Posterior cingulate gyrus (tissue), 11 donors: ENCODE measurements at places on chromosomes 6 and 20.

DNA sequence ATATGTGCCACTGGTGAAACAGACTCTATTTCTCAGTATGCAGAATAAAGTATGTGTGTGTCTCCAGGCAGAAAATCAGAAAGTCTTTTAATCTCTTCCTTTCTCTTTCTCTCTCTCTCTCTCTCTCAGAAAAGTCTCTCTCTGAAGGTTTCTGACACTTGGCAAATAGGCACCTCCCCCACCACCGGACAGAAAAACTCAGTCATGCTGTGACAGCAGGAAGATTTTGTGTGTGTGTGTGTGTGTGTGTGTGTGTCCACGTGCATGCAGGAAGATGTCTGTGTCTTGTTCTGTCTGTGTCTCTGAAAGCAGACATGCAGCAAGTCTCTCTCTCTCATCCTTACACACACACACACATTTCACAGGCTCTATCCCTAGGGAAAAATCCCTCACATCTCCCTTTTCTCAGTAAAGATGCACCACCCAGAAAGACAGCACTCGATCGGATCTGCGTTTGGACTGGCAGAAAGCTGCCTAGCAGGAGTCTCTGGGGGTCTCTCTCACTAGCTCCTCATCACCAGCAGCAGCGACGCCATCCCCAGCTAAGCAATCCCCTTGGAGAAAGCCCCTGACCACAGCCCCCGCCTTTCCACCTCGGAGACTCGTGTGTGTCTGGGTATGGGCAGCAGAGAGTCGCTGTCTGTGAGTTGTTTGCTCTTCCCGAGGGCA lies 98.3 kb downstream of the EDN3 start:
- DNase-seq = no peak

- DNase-seq = peak; percentile 69
Observed at GRCh38 chr6:125858427-125859320, 67.9 kb downstream of the NCOA7 start.

DNA sequence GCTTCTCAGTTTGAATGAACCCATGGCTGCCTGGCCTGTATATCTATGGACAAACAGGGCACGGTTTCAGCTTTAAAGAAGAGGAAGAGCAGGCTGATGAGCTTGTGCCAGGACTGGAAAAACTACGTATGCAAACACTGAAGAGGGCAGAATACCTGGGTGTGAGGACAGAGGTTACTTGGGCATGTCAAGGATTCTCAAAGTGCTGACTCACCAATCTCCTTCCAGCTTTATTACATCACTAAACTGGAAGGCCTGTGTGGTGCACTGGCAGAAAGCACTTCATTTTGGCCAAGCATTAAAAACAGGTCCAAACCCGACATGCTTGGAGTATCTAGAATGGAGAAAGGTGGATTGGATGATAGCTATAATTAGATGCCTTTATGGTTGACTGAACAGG lies 95.2 kb downstream of the GMPR start:
- DNase-seq = no peak

- no peak for DNase-seq
Observed at GRCh38 chr6:51302431-51302830, 483.8 kb downstream of the TFAP2B start.

DNA sequence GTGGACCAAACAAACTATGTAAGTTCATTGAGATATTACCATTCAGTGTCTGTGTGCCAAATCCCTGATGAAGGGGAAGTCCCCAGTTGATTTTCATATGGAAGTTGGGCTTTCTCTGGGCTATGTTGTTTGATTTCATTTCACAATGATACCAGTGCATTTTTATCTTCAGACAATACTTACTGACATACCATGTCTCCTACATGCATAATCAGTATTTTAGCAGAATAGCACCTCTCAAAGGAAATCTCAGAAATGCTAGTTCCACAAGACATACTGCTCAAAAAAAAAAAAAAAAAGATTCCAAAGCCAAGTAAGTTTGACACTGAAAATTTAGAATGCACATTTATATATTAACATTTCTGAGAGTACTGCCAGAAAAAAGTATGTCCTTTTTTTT lies 168.8 kb upstream of the RNF217 start:
- DNase-seq = no peak

DNA sequence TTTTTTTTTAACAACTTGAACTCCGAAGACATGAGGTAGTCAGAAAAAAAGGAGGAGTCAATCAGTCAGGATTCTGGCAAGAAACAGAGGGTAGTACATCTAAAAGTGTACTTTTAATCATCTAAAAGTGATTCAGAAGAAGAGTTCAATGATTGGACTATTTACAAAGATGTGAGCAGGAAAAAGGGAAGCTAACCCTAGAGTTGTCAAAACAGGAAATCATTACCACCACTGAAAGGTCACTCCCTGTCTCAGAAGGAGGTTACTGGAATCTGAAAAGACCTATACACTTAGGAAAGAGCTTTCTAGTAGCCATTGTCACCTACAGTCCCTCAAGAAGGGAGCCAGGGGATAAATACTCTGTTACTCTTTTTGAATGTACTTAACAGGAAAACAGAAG lies 16.7 kb upstream of the LMBRD1 start:
- DNase-seq = no peak

- no peak for DNase-seq
Observed at GRCh38 chr6:134312038-134312660, 5.8 kb downstream of the SGK1 start.

DNA sequence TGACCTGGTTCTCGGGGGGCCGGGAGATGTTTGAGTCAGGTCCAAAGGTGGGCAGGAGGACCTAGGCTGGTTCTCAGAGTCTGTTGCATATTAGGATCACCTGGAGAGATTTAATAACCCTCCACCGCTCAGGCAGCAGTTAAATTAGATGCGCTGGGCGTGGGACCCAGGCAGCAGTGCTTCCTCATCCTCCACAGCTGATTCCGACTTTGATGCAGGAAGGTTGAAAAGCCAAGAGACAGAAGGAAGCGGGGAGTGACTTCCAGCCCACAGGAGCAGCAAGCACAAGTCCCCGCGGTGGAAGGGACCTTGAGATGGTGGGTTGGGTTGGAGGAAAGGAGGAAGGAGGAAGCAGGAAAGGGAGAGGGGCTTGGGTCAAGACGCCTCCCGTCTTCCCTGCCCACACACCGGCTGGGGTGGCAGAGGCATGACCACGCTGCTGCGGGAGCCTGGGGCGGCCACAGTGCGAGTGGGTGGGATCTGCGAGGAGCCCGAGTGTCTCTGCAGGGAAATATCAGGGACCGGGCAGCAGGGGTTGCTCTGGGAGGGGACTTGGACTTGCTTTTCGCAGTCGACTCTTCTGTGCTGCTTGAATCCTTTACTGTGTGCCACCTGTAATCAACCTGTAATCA lies 146.0 kb downstream of the PHACTR3 start:
- DNase-seq = peak; percentile 82

DNA sequence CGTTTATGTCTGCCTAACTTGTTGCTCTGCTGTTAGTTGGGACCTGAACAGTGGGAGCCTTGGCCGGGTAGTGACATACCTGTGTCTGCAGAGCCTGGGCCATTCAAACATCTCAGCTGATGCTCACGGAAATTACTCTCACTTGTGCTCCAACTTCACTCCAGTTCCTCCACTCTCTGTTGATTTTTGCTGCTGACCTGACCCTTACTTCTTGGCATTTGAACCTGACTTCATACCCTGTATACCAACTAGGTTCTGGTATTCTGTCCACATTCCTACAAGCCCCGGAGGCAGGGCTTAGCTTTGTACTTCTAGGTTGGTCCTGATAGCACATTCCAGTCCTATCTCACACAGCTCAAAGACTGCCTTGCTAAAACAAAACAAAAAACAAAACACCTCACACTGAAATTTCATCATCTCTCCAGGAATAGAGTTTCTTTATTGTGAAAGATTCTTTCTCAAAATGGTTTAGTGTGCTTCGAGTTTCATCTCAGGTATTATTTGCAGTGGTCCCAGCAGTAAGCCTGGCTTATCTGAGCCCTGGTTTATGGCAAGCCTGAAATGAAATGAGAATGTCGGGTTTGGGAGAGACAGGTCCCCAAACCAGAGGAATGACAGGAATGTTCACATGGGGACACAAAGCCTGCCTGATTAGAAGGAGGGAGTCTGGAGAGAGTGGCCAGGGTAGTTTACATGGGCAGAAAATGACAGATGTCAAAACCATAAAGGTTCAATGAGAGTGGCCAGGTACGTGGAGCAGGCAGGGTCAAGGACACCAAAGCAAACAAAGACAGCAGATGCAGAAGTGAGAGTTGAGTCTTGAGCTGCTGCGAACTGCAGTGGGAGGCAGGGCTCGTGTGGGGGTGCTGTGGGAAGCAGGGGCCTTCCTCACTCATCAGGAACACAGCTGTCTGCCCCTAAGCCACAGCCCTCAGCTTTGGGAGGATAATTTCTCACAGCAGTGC lies 174.2 kb upstream of the HDAC2 start:
- no peak for DNase-seq

GRCh38 chr6:110415086-110415916 lies at the start of gene DDO:
Gene DDO (minus strand): TSS chr6:110415575. CDS start chr6:110413462, 2,113 bp downstream.
- DNase-seq = peak; percentile 71

DNA sequence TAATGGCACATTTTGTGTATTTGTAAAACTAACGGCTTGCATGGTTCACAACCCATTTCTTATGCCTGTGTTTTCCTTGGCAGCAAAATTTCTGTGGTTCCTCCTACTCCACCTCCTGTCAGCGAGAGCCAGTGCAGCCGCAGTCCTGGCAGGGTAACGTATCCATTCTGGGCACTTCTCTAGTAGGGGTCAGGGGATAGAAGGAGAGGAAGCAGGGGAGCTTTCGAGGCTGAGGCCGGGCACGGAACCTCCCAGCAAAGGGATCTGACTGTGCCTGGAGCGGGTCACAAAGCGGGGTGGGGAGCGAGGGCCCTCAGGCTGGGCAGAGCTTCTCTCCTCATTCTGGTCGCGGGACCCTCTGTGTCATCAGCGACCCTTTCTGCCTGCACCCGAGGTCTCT lies 58.4 kb downstream of the SYTL3 start:
- DNase-seq = no peak

DNA sequence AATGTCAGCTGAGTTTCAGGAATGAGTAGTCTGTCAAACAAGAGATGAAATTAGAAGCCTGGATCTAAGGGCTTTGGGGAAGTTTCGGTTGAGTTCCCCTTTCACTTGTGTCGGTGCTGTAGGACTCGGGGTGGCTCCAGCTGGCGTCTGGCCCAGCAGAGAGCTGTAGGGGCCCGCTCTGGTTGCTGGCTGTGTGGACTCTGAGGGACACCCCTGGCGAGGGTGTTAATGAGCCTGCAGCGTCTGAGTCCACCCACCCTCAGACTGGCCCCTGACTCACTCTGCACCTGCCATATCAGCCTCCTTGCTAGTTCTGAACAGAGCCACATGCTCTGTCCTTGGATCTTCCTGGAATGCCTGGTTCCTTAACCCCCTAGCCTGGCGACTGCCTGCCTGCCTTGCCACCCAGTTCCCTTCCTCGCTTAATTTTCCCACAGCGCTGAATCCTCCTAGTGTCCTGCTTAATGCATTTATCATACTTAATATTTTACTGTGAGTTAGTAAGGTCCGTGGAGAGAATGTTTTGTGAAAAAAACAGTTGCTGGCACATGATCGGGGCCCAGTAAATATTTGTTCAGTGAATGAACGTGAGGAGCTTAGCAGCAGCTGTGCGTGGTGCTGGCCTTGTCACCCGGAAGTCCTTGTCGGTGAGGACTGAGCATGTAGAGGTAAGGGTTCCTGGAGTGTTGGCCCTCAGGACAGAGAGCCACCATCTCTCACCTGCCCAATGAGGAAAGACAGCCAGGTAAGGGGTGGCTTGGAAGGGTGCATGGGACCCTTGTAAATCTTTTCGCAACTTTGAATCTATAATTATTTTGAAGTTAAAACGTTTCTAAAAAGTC lies 1.6 kb downstream of the DNAJC5 start:
- peak; percentile 27 for DNase-seq

DNA sequence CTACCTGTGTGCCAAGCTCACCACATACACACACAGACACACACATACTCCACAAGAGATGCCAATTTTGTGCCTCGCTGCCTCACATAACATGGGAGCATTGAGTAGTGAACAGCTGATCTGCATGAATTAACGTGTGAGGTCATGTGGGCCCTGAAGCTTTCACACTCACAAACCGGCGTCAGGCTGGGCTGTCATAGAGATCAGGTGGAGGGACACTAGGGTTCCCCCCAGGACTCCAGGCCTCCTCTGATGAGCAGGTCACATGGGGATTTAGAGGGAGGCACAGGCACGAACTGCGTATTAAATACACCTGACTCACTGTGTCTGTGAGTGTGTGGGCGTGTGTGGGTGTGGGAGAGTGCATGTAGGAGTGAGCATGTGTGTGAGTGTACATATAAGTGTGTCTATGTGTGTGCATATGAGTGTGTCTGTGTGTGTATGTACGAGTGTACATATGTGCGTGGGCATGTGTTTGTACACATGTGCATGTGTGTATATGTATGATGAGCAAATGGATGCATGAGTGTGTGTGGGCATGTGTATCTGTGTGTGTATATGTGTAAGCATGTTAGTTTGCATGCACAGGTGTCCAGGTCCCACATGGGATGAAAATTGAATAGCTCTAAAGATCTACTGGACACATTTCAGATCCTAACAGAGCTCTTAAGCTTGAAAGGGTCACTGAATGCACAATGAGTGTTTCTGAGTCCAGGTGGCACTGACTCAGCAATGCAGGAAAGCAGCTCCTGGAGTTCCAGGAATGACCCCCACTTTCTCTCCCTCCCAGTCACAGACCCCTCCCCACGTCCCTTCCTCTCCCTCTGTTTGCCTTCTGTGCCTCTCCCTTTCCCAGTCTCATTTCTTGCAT lies 336.6 kb downstream of the PREX1 start:
- no peak for DNase-seq

GRCh38 chr6:32196682-32197616 lies 4.5 kb upstream of the GPSM3 start:
- no peak for DNase-seq

- DNase-seq = no peak
Observed at GRCh38 chr6:135537741-135538301, 40.3 kb upstream of the AHI1 start.

DNA sequence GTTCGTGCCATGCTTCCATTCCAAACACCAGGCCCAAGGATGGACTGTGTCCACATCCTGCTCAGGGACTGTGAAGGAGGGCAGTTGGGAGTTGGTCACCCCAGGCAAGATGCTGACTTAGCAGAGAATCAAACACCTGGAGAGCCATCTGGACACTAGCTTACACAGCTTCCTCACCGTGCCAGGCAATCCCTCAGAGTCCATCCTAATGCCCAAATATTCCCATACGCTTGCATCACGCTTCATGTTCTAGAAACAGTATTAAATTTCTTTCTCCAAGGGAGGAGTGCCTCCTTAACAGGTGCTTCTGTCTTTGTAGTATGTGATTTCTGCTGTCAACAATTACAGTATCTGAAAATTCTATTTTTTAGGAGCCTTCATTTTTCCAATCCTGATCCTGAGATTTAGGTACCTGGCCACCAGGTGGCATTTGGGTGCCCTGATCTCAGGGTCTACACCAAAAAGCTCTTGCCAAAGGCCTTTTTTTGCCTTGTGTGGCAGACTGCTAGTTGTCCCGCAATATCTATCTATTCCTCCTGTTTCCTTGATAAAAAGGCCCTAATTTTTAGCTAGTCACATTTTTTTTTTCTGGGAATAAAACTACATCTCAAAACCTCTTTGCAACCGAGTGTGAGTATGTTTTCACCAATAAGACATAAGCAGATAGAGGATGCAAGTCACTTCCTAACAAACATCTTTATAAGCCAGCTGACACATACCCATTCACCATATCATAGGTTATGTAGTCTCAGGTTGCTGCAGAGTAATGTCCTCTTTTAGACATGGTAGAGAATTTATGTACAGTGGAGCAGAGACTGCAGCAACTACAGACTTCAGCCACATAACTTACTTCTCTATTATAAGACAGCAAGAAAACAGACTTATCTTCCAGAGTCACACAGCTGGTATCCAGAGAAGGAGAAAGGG lies 85.0 kb downstream of the PREP start:
- DNase-seq = no peak

GRCh38 chr20:25470045-25470444 lies 62.6 kb downstream of the GINS1 start:
- no peak for DNase-seq

GRCh38 chr20:41094353-41095055 lies 42.8 kb upstream of the PLCG1 start:
- DNase-seq = no peak
